Omental fat pad (tissue), 4 donors: ENCODE measurements at places on chromosomes 11 and 22. TPM values are rescaled to one million over a fixed set of nuclear protein-coding genes. Genes with fewer than 3 reads are reported as not detected.

DNA sequence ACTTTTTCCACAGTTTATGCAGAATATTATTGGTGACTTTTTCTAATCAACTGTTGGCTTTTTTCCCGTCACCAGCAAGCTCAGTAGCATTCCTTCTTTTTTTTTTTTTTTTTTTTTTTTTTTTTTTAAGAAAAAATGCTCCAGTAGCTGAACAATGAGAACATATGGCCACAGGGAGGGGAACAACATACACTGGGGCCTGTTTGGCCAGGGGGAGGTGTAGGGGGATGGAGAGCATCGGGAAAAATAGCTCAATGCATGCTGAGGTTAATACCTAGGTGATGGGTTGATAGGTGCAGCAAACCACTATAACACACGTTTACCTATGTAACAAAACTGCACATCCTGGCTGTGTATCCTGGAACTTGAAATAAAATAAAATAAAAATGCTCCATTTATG is 82.5 kb downstream of the ARHGAP42 start:
- no peak for DNase-seq

- DNase-seq = no peak
These were observed 20.8 kb upstream of the ATP5MG start for GRCh38 chr11:118380571-118380970.

DNA sequence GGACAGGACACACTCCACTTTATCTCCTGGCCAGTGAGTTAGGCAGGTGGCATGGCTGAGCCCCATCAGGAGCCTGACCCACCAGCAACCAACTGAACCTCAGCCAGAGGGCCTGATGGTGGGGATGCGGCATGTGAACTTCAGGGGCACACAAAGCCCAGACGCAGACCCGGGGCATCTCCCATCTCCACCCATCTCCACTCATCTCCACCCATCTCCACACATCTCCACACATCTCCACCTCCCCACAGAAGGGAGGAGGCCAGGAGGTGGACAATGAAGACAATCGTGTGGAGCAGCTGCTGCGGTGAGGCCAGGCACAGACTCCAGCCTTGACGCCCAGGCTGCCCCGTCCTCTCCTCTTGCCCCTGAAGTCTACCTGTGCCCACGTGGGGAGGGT is 340.8 kb downstream of the CTTN start:
- DNase-seq = no peak

CRACR2B gene
- 6.3 TPM for total RNA-seq

GRCh38 chr11:110866081-110866480 is 153.8 kb upstream of the ARHGAP20 start:
- DNase-seq = no peak

GRCh38 chr11:42170601-42171000 is 711.1 kb upstream of the LRRC4C start:
- no peak for DNase-seq

FGF4 gene
- total RNA-seq = not detected

HDAC10 gene
- 53.8 TPM for total RNA-seq

BIK gene
- not detected for total RNA-seq

FDXACB1 gene
- 1.2 TPM for total RNA-seq

RPS13 gene
- 1,538 TPM for total RNA-seq
